ENCODE measurements at places on chromosomes 11 and 22.

GRCh38 chr11:132576706-132577105 lies 955.6 kb downstream of the OPCML start:
- peak; percentile 94 for DNase-seq

GRCh38 chr11:65309006-65309405 lies 5.7 kb upstream of the CDC42EP2 start:
- DNase-seq, result no peak

DNA sequence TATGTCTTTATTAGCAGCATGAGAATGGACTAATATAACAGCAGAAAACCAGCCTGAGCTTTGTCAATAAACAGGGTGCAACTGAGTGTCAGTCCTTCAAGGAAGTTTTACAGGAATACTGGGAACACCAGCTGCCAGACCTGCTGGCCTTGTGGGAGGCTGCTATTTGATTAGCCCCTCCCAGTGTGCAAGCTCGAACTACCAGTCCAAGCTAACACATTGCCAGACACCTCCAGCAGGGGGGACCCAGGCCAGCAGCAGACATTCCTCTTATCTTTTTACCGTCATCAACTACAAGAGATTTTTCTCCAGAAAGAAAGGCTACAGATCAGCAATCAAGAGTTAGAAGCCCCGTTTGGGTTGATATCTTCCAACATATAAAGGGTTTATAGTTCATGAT lies 942.8 kb upstream of the TENM4 start:
- no peak for DNase-seq

- no peak for DNase-seq
Observed at GRCh38 chr11:84322211-84322610, 1036.0 kb upstream of the CCDC90B start.

- no peak for DNase-seq
Observed at GRCh38 chr11:67255353-67255752, 10.9 kb upstream of the GRK2 start.

DNA sequence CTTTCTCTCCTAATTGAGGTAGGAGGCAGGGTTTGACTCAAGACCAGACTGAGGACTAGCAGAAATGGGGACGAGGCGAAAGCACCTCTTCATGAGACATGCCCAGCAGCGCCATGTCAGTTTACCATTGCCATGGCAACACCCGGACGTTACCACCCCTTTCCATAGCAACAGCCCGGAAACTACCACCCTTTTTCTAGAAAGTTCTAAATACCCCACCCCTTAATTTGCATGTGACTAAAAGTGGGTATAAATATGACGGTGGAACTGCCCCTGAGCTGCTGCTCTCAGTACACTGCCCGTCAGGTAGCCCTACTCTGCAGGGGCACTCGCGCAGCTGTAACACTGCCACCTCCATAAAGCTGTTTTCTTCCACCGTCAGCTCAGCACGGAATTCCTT lies 5.9 kb upstream of the RAC2 start:
- no peak for DNase-seq

DNA sequence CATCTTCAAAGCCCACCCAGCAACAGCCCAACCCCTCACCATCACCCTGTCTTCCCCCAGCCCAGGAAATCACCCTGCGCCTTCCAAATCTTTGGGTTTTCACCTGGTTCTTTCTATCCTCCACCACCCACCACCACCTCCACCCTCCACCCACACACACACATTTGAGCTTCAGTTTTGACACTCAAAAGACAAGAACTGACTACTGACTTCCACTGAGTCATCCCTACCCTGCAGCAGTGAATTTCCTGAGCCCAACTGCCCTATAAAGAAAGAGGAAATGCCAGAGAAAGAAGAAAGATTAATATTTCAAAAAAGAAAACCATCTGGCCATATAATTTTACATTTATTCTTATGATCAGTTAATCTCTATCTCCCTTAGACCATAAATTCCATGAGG lies 137.5 kb downstream of the CHST1 start:
- DNase-seq, result no peak

GRCh38 chr11:73965076-73965763 lies 14.4 kb downstream of the DNAJB13 start:
- peak; percentile 50 for DNase-seq

DNA sequence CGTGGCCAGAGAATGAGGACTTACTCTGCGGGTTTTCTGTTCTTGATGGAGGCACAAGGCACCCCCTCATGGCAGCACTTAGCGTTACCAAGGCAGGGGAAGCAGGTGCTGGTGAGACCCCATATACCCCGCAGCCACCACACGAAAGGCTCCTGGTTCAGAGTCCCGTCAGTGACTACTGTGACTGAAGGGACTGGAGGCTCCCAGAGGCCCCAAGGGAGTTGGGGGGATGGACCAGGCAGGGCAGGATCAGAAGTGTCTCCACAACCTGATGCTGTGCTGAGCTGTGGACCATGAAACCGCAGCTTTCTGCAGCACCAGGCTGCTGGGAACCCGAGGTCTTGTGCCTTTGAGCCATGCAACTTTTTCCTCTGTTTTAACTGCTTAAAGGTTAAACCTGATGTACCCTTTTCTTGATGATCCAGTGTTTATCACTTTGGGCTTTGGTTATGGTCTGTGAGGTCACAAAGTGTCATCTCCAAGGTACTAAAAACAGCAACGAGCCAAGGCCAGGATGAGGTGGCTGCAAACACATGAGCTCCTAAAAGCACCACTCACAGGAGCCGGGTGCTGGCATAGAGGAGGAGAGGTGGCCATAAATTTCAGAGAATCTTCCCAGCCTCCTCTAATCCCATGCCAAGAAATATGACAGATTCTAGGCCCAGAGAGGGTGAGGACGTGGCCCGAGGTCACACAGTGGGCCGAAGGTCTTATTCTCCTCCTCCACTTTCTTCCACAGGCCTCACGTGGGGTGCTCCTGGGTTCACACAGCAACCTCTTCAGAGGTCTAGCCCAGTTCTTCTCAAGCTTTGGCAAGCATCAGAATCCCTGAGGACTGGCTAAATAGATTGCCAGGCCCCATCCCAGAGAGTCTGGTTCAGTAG lies 4.2 kb upstream of the LRRC32 start:
- DNase-seq, result no peak

DNA sequence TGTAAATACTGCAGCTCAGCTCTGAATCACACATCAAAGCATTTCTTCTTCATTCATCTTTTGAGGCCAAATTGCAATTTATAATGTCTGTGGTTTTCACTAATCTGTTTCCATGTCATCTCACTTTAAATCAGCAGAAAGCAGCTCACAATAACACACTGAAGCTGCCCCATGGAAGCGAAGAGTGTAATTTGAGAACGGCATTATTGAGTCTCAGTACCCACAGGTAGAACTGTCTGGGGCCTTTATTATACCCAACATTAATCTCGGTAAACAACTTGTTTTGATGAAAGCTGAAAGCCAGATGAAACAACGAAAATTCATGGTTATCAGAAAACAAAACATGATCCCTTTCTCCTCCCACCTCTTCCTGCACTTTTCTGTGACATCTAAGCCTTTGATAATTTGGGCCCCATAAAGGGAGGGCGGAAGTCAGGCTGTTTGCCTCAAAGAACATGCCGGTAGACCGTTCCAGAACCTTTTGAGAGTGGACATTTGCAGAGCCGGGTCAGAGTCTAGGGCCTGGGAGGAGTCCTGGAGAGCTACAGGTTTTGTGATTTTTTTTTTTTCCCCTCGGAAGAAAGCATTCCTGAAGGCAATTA lies 68.2 kb upstream of the SESN3 start:
- DNase-seq, result peak; percentile 36

DNA sequence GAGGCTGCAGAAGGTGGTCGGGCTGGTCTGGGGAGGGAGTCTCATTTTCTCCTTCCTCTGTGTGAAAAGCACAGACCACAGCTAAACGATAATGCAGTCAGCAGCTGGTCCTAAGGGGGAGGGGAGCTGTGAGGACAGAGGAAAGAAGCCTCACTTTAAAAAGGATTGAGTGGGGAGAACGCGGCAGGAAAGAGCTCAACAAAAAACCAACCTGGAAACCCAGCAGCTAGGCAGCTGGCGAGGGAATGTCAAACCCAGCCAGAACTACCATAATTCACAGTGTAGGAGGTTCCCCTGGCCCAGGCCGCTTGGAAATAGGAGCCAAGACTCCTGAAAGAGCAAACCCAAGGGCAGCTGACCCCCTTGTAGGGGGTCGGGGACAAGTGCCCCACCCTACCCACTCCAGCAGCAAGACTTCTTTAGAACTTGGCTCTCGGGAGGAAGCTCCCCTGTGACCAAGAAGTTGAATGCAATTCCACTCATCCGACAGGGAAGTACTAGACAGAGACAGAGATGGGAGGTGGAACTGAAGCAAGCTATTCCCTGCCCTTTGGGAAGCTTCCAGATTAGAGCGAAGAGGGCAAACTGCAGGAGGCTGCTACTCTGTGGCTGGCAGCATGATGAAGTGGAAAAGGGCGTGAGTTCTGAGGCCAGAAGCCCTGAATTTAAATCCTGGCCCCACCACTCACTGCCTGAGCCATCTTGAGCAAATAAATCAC lies 16.5 kb upstream of the DGKZ start:
- no peak for DNase-seq

DNA sequence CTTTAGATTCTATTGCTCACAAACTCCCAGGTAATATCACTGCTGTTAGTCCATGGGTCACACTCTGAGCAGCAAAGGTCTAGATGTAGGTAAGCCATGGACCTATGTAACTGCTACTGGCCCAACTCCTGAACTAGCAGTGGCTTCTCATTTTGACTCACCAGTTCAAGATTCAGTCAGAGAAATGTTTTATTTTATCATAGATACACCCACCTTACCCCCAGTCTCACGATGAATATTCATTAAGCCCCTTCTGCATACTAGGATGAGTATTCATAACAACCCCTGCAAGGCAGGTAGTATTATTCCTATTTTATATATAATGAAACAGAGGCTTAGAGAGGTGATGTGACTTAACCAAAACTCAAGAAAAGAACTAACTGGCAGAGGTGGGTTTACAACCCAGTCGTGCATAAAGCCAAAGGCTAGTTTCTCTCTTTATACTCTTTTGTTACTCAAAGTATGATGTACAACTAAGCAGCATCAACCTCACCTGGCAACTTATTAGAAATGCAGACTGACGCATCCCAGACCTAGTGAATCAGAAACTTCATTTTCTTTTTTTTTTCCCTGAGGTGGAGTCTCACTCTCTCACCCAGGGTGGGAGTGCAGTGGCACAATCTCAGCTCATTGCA lies 957.6 kb upstream of the CCDC90B start:
- no peak for DNase-seq

DNA sequence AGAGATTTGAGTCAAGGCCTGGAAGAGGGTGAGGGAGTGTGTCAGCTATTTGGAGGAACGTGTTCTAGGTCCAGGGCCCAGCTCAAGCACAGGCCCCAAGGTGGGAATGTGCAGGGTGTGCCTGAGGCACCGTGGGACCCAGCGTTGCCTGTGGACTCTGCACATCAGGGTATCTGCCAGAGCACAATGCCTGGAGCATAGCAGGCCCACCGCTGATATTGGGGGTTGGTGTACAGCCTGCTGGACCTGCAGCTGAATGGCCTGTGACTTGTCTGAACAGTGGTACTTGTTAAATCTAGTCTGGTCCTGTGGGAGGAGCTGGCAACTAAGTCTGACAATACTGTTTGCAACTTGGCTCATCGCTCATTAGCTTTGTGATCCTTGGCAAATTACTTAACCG lies 131.7 kb downstream of the GRIK4 start:
- no peak for DNase-seq

GRCh38 chr22:29310863-29311339 lies 4.5 kb downstream of the GAS2L1 start:
- peak; percentile 98 for DNase-seq

- no peak for DNase-seq
Observed at GRCh38 chr11:76224461-76225121, 18.3 kb upstream of the WNT11 start.

DNA sequence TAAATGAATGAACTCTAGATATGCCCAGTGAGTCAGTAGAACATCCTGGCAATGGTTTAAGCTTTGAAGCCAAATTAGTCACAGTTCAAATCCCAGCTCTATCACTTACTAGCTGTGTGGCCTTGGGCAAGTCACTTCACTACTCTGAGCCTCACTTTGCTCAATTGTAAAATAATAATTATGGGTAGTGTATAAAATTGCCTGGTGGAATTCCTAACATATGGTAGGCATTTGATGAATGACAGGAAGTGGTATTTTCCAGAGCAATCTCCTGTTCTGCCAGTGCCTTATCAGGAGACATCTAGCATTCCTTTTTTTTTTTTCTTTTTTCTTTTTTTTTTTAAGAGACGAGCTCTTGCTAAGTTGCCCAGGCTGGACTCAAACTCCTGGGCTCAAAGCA lies 13.0 kb downstream of the SCN4B start:
- no peak for DNase-seq

DNA sequence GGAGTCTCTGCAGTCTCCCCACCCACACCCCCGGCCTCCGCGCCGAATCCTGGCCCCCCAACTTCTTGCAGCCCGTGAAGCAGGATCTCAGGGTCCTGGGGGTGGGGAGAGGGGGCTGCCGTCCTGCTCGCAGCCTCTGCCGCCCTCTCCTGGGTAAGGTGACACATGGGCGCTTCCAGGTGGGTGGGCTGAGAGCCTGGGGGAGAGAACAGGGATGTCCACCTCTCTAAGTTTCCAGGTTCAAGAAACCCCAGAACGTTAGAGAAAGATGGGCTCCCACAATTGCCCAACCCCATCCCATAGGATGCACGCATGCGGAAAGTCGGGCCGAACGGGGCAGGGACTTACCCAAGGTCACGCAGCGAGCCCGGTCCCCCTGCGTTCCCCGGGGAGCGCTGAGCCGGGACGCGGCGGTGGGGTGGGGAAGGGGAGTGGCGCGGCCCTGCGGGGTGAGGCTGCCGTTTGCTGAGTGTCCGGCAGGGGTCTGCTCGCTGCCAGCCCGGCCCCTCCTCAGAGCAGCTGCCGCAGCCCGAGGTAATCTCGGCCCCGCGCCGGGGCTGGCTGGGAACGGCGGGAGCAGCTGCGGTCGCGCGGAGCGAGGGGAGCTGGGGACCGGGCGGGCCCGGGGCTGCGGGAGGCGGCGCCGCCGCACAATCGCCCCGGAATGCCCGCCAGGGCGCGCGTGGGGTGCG lies 705 bp upstream of the CAPN1 start:
- DNase-seq, result peak; percentile 53

- DNase-seq, result no peak
Observed at GRCh38 chr11:134386945-134387344, 25.1 kb downstream of the B3GAT1 start.
